Epithelial cell of prostate (primary cell): ENCODE measurements at places on chromosomes 4 and X.

DNA sequence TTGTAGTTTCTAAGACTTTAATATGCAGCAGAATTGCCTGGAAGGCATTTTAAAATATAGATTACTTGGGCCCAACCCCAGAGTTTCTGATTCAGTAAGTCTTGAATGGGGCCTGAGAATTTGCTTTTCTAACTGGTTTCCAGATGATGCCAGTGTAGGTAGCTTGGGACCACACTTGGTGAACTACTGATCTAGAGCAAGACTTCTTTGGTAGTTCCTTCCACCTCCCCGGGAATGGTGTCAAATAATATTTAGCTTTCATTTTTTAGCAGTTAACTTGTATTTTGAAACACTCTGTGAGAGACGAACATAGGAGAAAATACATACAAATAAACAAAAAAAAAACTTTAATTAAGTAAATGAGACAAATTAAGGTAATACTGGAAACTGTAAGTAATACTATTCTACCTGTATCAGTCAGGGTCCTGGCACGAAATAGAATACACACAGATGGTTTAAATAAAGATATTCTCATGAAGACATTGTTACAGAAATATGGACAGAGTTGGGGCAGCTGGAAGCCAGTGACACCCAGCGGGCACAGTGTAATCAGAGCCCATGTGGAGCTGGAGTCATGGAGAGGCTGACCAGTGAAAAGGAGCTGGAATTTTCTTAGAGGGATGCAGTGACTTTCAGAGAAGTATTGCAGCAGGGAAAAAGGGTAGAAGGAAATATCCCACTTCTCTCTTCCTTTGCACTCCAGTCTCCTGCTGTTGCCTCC lies 905.7 kb downstream of the CCSER1 start:
- DNase-seq, result no peak

DNA sequence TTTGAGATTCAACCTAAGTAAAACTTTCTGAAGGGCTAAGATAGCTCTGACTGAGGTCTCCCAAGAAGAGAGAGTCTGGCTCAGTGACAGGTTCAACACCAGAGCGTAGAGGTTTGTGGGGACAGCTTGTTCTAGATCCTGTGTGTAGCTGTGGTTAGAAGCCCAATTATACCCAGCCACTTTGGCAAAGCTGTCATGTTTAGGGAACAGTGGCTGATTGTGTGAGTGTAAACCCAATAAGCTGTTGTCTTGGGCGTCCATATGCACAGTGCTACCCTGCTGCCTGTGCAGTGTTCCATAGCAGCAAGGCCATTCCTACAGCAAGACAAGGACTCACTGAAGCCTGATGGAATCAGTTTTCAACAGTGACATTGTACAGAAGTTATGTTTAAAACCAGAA lies 11.2 kb upstream of the SCRG1 start:
- DNase-seq, result no peak

GRCh38 chr4:55397126-55397436 lies 1.3 kb downstream of the TMEM165 start:
- no peak for DNase-seq

GRCh38 chr4:165016971-165017370 lies 14.8 kb upstream of the TRIM60 start:
- DNase-seq, result no peak

DNA sequence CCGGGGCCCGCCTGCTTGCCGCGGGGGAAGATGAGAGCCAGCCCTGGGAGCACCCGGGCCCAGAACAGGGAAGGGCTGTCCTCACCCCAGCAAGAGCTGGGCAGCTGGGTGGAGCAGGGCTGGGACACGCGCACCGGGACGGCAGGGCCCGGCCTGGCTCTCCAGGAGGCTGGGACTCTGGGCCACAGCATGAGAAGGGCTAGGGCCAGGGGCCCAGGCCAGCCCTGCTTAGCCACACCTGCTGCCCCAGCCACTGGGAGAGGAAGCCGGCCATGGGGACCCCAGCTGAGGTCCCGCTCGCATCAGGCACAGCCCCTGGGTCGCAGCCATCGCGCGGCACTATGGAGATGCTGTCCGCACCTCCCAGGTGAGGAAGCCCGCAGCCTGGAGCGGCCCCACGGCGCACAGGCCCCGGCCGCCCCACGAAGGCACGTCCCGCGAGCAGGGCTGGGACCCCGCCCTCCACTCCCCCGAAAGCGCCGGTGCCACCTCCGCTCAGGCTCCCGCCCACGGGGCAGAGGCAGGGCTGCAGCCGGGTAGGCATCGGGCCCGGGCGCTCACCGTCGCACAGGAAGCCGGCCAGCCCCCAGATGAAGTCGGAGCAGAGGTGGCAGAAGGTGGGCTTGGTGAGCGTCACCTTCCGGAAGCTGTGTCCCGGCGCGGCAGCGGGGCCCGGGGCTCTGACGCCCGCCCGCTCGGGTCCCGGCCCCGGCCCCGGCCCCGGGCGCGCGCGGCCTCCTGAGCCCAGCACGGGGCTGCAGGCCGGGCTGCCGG lies 531 bp downstream of the DGKQ start:
- DNase-seq, result no peak

GRCh38 chr4:5839751-5840674 lies 52.9 kb downstream of the CRMP1 start:
- no peak for DNase-seq

DNA sequence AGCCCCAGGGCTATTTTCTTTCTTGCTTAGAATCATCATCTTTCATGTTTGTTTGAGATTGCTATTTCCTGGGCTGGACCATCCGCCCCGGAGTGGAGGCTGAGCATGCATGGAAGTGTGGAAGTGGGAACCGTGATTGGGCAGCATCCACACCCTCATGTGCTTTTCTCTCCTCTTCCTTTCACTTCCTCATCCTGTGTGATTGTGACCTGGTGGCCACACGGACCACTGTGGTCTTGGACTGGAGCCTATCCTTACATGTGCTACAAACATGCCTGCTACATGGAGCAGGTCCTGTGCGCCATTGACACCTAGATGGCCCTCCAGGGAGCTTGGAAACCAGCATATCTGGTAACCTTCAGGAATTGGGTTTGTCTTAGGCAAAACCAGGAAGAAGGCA lies 175.9 kb upstream of the LCORL start:
- DNase-seq, result no peak

- no peak for DNase-seq
Measured at GRCh38 chrX:42869659-42870476, 91.9 kb upstream of the PPP1R2C start.

DNA sequence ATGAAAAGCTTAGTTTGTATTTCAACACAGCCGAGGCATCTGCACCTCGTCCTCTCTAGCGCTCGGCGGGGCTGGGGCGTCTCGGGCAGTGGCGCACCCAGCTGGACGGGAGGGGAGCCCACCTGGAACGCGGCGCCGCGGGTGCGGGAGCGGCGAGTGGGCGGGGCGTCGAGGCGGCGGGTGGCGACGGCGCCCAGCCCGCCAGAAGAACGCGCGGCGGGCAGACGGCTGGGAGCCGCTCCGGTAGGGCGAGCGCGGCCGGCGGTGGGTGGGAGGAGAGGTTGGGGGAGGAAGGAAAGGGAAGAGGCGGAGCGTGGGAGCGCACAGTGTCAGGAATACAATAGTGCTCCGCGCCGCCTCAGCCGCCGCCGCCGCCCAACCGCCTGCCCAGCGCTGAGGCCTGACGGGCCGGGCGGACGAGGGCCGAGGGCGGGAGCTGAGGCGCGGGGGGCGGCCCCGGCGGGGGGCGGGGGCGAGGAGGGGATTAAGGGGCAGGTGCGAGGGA lies at the start of gene JADE3:
TSS of gene JADE3 (plus strand) at position 324 of the 505 bp plus-strand sequence. CDS start 72,474 bp downstream, outside the sequence.
- no peak for DNase-seq

DNA sequence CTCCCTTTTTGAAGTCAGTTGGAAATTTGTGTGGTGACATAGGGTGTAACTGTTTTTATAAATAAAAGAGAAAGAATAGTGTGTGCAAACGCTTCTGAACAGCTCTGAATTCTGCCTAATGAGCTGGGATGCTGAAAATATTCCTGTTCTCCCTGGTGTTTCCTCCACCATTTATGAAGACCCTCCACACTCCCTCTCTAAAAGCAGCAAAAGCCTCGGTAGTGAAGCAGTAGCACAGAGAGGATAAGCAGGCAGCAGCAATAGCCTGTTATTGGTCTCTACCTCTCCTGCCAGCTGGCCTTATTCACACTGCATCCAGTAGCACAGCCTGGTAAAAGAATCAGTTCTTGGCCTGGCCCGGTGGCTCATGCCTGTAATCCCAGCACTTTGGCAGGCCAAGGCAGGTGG lies 406.1 kb downstream of the IQCM start:
- no peak for DNase-seq

DNA sequence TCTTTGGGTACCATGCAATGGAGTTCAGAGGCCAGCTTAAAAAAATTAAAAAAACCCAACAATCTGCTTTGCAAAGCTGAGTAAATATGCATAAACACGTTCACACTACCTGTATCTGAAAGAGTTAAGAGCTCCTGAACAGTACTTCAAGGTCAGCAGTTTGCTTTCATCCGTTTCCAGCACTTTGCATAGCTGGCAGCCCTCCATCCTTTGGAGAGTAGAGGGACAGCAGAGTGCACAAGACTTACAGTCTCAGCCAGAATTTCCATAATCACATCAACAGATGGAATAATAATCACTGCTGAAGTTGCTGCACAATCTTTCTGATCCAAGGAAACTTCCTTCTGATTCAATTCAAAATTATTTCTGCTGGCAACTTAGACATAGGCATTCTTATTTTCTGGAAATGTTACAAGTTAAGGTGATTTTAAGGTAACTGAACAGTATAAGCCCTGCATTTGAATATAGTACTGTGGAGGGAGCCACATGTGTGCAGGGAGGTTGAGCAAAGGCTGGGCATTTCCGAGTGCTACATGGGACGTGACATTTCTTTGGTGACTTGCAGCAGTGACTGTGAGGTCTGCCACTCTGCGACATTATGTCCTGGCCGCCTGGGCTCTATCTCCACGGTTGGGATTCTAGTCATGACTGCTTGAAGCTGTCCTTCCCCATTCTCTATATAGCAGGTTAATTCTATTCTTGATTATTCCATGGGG lies 73.5 kb upstream of the EMCN start:
- DNase-seq, result no peak

DNA sequence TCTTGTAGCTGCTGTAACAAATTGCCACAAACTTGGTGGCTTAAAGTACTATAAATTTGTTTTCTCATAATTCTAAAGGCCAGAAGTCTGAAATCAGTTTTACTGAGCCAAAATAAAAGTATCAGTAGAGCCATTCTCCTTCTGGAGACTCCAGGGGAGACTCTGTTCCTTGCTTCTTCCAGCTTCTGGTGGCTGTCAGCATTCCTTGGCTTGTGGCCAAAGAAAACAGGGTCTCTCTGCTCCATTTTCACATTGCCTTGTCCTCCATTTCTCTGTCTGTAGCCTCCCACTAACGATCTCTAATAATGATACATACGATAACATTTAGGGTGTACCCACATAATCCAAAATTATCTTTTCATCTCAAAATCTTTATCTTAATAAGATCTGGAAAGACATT lies 200.4 kb downstream of the MAB21L2 start:
- DNase-seq, result no peak

- no peak for DNase-seq
Measured at GRCh38 chr4:6331018-6331417, 61.4 kb downstream of the WFS1 start.
